ENCODE measurements at places on chromosomes 12 and 14.

DNA sequence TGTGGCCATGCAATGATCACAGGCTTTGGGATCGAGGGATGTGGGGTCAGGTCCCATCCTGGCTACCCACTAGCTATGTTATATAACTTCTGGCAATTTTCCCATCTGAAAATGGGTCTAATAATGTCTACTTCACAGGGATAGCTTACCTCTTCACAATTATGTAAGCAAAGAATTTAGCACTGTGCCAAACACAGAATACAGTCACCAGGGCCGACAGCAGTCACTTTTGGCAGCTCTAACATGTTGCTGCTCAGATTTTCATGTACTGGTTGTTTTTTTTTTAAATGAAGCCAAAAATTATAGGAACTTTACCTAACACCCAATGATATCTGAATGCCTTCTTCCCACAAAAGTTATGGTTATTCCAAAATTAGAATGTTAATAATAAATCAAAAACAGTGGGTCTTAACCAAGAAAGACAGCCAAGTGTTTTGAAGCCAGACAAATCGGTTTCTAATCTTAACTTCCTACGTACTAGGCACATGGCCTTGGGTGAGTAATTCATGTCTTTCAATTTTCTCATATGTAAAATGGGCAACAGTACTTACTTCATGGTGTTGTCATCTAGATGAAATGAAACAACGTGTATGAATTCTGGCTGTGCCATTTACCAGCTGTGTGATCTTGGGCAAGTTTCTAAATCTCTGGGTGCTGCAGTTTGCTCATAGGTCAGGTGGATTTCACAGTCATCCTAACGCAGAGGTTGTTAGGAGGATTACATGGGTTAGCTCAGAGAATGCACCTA lies 13.0 kb upstream of the PCED1B start:
- DNase-seq: no peak

DNA sequence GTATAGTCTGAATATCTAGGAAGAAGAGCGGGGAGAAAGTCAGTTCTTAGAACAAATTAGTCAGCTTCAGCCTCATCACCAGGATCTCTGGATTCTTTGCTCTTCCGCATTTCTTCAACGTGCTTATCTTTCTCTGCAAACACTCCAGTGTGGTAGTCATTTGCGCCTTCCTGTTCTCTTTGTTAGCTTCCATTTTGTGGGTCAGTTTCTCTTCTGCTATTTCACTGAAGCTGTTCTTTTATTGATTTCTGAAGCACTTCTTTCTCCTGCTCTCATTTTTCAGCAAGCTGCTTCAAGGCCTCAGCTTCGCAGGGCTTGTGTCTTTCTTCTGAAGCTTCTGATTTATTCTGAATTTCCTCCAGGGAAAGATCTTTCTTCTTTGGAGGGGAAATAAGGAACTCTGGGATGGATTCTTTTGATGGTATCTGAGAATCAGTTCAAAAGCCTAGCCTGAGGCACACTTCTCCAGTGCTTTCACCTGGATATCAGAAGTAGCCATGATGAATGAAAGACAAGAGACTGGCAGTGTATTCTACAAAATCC lies 13.5 kb downstream of the AMN1 start:
- DNase-seq: no peak

DNA sequence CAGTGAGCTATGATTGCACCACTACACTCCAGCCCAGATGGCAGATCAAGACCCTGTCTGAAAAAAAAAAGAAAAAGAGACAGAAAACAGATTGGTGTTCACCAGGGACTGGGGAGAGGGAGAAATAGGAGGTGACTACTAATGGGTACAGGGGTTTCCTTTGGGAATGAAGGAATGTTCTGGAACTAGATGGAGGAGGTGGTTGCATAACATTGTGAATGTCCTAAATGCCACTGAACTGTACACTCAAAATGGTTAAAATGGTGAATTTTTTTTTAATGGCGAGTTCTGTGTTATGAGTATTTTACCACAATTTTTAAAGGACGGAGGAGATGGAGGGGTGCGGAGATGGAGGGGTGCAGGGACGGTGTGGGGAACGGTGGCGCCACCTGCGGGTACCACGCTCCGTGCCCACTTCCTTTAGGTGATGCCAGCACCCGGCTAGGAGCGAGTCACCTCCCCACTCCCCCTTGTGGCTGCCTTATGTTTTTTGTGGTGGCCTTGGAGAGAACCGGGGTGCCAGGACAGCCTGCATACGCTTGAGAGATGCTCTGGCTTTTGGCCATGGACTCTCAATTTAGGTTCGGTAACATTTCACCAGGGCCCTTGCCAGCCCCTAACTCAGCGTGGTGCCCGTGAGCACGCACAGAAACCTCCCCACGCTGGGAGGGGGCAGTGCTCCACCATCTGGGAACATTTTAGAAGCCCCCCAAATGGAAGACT lies 16.1 kb downstream of the UBC start:
- DNase-seq: peak; percentile 47

GRCh38 chr12:53749986-53750811 lies 1.6 kb downstream of the CISTR start:
- DNase-seq: no peak

DNA sequence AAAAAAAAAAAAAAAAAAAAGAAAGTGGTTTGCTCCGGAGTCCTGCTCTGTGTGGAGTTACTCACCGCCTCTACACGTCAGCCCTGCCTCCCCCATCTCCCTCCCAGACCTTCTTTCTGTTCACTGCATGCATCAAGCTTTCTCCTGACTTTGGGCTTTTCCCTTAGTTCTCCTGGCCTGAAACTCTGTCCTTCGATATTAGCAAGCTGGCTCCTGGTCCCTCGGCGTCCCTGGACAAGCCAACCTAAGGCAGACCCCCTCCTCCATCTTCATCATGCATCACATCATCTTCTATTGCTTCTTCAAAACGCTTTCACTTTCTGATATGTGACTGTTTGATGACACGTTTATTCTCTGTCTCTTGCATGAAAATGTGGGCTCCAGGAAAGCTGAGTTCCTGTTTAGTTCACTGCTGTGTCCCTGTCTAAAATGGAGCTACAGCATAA lies 40.6 kb downstream of the SLC15A4 start:
- no peak for DNase-seq

GRCh38 chr12:78612190-78612589 lies 252.4 kb upstream of the SYT1 start:
- DNase-seq: no peak

GRCh38 chr12:53096759-53097158 lies 708 bp upstream of the IGFBP6 start:
- DNase-seq: no peak

All from T follicular helper cell (primary cell).